ENCODE measurements at places on chromosomes 3 and 15.
A peak's percentile ranks its signal among the peaks of the same experiment; 100 is the strongest.

DNA sequence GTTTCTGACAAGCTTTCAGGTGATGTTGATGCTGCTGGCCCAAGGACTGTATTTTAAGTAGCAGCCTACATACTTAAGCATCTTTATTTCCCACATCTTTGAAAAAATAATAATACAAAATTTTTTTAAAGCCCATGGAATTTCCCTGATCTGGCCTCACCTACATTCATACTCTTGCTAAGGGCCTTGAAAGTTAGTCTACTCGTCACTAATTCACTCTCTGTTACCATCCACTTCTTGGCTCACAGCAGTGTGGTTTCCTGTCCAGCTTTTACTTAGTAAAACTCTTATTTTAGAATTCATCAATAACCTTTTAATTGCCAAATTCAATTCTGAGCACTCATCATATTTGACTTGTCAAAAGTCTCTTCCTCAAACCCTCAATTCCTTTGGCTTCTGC is 59.3 kb upstream of the CRTC3 start:
- DNase-seq = no peak

DNA sequence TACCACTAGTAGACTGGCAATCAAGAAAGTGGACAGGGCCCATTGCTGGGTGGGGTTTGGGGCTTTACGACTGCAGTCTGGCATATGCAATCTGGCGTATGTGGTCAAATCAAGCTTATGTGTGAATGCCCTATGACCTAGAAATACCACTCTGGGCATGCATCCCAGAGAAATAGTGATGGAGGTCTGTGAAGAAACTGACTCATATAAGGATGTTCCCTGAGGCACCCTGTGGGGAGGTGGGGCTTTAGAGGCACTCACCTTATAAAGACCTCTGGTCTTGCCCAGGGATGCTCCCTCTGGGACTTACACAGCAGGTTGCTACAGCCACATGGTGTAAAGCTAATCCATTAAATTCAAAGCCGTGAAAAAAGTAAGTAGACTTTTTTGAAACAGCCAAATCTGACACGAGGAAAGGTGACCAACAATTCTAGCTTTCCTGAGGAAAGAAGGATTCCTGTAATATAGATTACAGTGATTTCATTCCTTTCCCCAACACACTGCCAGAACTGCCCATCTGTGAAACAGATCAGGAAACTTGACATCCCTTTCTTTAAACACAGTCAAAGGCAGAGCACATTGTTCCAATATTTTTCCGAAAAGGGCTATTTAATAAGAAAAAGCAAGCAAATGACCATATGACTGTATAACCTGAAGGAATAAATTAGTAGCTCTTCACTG is 13.6 kb downstream of the RARRES1 start:
- DNase-seq = no peak

- DNase-seq = no peak
These were observed 7.1 kb downstream of the SCAMP2 start for GRCh38 chr15:74866090-74866489.

DNA sequence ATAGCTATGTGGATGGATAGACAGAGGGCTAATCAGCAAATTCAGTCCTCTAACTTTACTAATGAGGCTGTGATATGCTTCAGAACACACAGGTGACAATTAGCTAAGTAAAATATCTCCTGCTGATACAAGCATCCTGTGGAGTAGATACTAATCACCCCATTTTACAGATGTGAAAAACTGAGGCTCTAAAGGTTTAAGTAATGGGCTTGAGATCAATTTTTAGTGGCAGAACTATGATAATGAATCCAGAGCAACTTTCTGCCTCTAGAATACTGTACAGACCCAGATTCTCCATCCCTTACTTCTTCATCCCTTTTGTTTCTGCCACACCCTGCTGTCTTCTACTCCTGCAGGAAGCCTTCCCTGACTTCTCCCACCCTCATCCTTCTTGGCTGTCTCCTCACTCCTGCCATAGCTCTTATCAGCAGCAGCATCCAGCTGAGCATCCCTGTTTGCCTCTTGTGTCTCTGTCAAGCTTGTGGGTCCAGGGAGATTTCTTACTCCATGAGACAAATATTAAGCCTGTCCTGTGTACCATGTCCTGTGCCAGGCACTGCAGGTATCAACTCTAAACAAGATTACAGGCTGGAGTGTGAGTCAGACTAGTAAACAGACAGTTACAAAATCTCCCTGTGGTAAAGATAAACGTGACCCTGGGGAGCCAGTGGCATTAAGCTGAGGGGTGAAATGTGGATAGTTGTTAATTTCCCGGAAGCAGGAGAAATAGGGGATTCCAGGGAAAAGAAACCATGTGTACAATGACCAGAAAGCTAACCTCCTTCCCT is 39.2 kb downstream of the SLC6A11 start:
- DNase-seq = no peak

- DNase-seq = no peak
These were observed 11.1 kb upstream of the TMED3 start for GRCh38 chr15:79299841-79300235.

GRCh38 chr3:64104691-64105111 is 81.4 kb upstream of the PSMD6 start:
- DNase-seq = no peak

GRCh38 chr15:50828610-50829206 is 63.2 kb upstream of the SPPL2A start:
- peak; percentile 3 for DNase-seq

- no peak for DNase-seq
These were observed 828 bp downstream of the U2SURP start for GRCh38 chr3:143002083-143002712.

DNA sequence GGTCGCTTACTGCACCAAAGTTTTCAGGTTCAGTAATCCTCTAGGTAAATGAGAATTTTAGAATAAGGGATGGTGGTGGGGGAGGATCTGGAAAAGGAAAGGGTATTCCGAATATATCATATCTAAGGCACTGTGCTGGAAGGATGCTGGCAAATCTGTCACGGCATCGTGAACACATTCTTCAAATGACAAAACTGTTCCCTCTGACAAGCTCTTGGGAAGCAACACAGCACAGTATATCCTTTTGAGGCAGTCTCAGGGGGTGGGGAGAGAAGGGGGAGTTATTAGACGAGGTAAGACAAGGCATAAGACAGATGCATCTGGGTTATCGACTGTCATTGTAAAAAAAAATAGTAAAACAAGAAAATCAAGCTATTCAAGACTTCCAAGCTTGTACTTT is 289.6 kb upstream of the LRRN1 start:
- DNase-seq = no peak

GRCh38 chr3:102979191-102979590 is 544.4 kb downstream of the ZPLD1 start:
- DNase-seq = no peak

DNA sequence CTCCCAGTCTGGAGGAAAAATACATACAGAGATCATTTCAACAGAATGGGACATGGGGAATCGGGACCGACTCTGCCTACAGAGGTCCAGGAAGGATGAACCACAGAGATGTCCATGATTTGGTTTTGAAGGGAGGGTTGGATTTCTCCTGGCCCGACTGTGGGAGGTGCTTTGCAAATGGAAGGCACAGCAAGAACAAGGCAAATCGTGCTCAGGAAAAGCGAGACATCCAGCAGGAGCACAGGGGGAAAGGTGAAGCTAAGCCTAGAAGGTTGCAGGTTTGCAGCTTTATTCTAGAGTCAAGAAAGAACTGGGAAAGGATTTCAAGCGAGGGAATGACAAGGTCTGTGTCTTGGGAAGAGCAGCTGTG is 181.9 kb downstream of the OPA1 start:
- no peak for DNase-seq

DNA sequence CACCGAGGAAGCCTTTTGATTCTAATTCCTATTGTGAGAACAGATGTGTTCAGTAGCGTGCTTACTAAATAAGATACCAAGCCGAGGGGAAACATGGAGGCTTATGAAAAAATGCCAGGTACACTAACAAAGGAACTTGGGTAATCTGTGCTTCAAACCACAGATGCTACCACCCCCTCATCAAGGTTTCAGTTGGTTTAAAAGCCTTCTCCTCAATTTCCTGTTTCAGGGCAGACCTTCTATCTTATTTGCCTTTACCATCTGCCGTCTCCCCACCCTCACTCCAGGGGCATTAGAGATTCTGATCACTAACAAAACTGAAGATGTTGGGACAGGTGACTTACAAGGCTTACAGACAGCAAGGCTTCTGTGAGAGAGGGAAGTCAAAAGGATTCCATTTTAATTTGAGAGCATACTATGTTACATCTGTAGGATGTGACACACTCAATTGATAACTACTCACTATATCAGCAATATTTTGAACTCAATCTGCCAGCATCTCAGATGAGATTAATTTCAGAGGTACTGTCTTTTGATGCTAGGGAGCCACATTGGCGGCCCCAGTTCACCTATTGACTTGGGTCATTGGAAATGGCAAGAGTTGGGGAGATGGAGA is 60.6 kb upstream of the PLCL2 start:
- no peak for DNase-seq

GRCh38 chr3:151814588-151814987 is 672 bp downstream of the AADAC start:
- DNase-seq = no peak

GRCh38 chr3:134357914-134358811 is 16.1 kb downstream of the AMOTL2 start:
- no peak for DNase-seq

GRCh38 chr3:189132231-189132671 is 39.5 kb upstream of the TPRG1 start:
- DNase-seq = no peak

GRCh38 chr15:89912674-89913396 is at the start of gene ARPIN:
Gene ARPIN (minus strand): TSS chr15:89912952. CDS start chr15:89912835, 117 bp downstream.
- peak; percentile 53 for DNase-seq

GRCh38 chr3:185207931-185208746 is 45.7 kb downstream of the EHHADH start:
- no peak for DNase-seq

GRCh38 chr3:185718736-185719593 is 105.9 kb downstream of the IGF2BP2 start:
- DNase-seq = no peak

All from occipital lobe (tissue), 3 donors.